ENCODE measurements at places on chromosomes 1 and 21.

- DNase-seq = no peak
These were observed 56.3 kb downstream of the ITGB3BP start for GRCh38 chr1:63466759-63467158.

- DNase-seq = no peak
These were observed 6.2 kb downstream of the PAX7 start for GRCh38 chr1:18636596-18637508.

GRCh38 chr1:61238359-61238665 is 156.0 kb downstream of the NFIA start:
- DNase-seq = no peak

- no peak for DNase-seq
These were observed 106.0 kb downstream of the CDC7 start for GRCh38 chr1:91606546-91607078.

GRCh38 chr1:116268211-116268610 is 104.8 kb upstream of the ATP1A1 start:
- DNase-seq = no peak

DNA sequence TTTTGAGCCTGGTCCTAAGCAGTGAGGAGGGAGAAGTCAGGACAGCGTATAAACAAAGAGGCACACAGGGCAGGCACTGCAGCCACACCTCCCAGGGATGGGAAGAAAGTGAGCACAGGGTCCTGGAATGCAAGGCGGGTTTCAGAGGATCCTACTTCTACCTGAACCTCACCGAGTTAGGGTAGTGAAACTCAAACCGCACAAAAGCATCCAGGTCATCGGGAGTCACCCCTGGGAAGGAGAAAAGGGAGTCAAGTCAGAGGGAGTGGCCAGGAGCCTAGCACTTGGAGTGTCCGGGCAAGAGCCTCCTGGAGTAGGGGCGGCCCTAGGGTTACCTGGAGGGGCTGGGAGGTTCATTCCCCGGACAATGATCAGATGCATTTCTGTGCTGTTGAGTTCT is 10.6 kb downstream of the CC2D1B start:
- DNase-seq = no peak

- DNase-seq = no peak
These were observed 1.6 kb downstream of the NSUN4 start for GRCh38 chr1:46342084-46342656.

- DNase-seq = no peak
These were observed 166.8 kb upstream of the RUNX1 start for GRCh38 chr21:35215870-35216269.

DNA sequence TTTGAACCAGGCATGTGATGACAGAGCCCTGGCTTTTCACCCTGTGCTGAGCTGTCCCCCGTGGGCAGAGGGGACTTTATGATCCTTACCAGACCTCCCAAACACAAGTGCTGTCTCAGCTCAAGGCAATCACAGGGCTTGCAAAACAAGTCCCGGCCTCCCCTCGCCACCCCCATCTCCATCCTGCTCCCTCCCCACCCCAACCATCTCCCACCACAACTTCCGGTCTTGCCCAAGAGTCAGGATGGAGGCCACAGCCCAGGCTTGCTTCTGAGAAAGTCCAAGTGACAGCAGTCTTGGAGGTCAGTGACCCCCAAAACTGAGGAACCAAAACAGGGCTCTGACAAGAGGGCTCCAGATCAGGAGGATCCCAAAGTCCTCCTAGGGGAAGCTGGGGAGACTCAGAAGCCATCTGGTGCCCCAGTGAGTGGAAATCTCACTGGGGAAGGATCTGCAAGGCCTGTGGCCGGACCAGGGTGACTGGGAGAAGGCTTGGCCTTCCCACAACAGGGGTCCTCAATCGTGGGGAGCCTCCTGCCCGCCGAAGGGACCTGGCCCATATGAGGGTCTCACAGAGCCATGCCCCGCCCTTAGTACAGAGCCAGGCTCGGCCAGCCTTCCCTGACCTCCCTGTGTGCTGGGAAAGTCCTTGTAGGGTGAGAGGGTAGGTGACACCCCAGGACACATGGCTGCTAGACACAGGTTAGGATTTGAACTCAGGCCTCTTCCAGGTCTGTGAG is 4.5 kb upstream of the SDC3 start:
- no peak for DNase-seq

DNA sequence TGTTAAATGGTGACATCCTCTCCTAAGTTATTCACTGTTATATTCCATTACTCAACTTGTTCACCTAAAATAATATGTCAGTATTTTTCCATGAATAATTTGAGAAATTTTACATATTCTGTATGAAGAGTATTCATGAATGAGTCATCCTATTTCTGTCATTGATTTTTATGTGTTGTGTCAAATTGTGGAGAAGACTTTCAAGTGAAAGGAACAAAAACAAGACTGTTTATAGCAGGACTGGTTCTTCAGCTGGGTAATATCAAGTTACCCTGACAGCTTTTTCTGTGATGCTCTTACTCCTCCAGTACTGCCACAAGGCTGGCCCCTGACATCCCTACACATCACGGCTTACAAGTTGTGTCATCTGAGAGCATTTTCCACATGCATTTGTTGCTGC is 847.7 kb downstream of the NCAM2 start:
- no peak for DNase-seq

- no peak for DNase-seq
These were observed 14.4 kb downstream of the CD55 start for GRCh38 chr1:207335695-207336363.

- DNase-seq = peak; percentile 47
These were observed 4.8 kb downstream of the MX2 start for GRCh38 chr21:41366522-41367151.

DNA sequence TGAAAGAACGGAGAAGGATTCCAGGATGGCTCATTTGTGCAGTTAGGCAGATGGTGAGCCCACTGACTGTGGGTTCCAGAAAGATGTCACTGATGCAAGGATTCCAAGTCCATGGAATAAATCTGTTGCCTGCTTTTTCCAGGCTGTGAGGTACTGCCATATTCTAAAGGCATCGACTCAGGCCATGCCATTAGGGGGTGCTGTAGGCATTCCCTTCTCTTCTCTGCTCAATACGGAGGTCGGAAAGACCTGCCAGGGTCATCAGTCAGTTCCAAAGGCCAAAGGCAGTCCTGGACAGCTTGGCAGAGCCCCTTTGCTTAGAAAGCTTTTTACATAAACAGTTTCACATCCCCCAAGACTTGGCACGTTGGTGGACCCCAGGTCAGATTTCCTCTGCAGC is 31.7 kb upstream of the TMEM125 start:
- DNase-seq = no peak

- no peak for DNase-seq
These were observed 157.2 kb downstream of the ST6GALNAC5 start for GRCh38 chr1:77024500-77024899.

DNA sequence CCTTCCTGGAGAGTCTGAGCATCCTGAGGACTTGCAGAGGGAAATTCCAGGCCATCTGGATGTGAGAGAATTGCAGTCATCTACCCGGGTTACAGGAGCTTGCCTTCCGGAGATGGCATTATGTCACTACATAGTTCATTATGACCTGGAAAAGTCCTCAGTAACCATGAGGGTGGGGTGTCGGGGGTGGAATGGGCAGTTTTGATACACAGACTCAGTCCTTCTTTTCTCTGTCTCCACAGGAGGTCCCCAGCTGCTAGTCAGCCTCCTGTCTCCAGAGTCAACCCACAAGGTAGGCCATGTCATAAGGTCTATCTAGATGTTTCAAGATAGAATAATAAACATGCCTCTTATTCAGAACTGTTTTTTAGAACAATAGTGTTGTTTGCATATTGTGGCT is 268.2 kb upstream of the SGIP1 start:
- no peak for DNase-seq

DNA sequence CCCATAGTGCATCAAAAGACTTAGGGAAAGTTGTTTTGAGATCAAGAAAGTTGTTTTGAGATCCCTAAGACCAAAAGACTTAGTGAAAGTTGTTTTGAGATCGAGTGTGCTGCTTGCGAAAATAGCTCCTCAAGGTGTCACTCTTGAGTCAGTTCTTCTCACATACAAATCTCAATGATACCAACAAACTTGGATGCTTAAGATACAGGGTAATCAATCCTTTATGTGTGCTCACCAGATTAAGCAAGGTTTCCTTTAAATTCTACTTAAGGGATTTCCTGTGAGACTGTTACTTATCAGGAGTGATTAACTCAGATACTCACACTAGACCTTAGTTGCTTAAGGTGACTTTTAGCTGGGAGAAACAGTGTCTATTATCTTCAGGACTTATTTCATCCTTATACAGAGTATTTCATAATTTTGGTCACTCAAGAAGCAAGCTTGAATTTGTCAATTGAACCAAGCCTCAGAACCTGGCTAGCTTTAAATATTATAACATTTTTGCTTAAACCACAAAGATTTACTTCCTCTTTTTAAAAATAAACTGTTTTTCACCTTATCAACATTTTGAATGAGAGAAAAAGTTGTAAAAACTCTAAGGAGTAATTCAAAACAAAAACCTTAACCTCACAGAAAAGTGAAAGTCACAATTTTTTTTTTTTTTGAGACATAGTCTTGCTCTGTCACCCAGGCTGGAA is 8.0 kb upstream of the RLF start:
- no peak for DNase-seq

DNA sequence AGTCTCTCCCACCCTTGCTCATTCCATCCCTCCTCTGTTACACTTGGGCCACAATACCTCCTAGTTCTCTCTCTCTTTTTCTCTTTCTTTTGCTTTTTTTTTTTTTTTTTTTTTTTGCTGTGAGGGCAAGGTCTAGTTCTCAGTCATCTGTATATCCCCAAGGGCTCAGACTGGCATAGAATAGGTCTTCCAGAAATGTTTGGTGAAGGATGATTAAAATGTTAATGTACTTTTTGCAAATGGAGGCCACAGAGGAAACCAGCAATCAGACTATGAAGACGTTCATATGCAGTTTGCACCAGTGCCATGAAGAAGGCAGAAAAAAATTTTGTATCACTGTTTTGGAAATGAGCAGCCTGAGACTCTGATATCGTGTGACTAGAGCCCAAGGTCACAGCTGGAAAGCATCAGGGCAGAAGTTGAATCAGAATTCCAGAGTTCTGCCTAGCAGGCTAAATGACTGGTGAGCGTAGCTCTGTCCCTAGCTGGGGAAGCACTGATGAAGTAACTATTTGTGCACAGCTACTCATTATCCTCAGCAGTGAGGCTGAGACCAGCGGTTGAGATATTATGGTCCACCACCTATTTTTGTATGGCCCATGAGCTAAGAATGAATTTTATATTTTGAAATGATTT is 186.5 kb downstream of the TGFBR3 start:
- peak; percentile 76 for DNase-seq

DNA sequence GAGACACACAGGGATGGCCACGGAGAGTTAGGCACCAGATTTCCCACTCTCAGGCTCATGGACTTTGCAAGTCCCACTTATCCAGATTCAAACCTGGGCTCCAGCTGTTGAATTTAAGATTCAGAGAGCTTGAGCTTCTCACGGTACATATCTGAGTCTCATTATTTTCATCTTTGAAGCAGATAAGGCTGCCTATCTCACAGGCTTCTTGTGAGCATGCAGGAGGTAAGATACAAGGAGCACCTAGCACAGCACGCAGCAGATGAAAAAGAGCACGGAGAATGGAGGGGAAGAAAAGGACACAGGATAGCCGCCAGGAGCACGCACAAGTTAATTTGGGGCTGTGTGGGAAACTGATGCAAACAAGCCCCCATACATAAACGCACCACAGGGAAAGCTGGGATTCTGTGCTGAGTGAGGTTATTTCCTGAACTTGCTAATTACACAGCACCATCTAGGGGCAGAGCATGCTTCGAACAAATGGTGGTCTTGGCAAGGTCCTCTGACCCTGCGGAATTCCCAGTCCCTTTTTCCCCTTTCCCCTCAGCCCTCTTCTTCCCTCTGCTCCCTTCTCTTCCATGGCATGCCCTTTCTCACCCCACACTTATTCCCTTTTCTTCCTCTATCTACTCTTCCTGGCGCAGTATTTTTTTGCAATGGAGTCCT is 134.7 kb upstream of the VANGL1 start:
- DNase-seq = no peak

DNA sequence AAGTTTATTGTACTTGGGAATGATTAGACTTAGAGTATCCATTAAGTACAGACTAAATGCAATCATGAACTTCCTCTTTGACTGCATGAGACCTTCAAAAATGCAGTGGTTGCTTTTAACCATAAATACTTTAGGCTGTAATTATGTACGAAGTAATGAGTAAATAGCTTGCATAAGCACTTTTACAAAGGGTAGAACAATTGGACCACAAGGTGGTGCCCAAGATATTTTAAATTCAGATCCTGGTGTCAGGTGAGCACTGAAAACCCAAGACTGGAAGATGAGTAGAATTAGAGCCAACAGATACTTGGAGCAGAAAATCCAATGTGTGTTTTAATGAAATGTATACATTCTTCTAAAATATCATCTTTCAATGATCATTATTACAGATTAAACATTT is 43.4 kb upstream of the RHOU start:
- DNase-seq = no peak

- DNase-seq = no peak
These were observed 50.5 kb upstream of the GFI1 start for GRCh38 chr1:92536980-92537884.

DNA sequence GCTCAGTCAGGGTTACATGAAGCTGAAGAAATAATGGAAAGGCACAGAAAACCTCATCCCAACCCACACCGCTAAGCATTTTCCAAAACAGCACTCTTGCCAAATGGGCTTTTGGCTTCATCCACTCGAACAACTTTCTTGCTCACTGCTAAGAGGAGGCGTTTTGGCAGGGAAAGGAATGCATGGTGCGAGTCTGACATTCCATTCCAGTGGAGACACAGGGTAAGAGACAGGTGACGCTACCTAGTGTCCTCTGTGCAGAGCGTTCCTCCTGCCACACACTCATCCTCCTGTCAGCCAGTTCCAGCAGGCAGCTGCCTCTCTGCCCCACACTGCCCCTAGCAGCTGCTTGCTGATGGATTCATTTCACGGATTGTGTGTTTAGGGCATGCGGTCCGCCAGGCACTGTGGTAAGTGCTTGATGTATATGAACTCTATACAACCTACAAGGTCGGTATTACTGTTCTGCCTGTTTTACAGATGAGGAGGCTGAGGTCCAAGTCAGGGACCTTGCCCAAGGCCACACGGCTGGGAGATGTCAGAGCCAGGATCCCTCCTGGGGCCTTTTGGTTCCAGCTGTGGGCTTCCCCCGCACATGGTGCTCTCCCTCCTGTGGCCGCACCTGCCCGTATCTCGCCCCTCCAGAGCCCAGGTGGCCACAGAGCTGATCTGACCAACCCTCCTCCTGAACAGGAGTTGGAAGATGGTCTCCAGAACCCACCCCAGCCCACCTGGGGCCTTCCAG is 25.7 kb upstream of the BACE2 start:
- DNase-seq = peak; percentile 71

- no peak for DNase-seq
These were observed 44.5 kb upstream of the VAMP3 start for GRCh38 chr1:7726623-7727022.

DNA sequence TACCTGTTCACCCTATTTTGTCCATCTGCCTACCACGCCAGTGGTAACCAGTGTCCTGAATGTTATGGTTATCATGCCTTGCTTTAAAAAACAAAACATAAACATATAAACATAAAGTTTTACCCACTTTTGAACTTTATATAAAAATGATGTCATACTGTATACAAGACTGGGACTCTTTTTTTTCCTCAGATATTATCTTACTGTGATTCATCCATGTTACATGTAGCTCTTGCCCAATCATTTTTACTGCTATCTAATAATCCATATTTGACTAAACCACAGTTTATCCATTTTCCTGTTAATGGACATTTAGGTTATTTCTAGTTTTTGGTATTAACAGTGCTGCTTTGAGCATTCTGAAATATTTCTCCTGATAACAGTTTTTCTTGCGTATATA is 78.8 kb downstream of the GPR161 start:
- DNase-seq = no peak

GRCh38 chr1:236253918-236254637 is 27.7 kb downstream of the ERO1B start:
- DNase-seq = no peak

- no peak for DNase-seq
These were observed 14.5 kb downstream of the TBX15 start for GRCh38 chr1:118973531-118974137.
